ENCODE measurements at places on chromosomes 2 and 18.

GRCh38 chr2:5057891-5058351, 634.3 kb upstream of the SOX11 start:
- no peak for DNase-seq

GRCh38 chr2:131044757-131045150, 48.5 kb downstream of the FAM168B start:
- DNase-seq: no peak

DNA sequence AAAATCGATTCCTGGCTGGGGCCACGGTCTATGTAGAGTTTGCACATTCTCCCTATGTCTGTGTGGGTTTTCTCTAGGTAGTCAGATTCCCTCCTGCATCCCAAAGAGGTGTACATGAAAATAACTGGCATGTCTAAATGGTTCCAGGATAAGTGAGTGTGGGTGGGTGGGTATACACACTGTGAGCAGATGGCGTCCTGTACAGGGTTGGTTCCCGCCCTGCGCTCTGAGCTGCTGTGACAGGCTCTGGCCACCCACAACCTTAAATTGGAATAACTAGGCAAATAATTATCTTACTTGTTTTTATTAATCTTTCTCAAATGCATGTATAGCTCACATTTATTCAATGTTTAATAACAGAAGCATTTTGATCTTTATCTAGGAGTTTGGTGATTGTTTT, 16.3 kb downstream of the THOC1 start:
- DNase-seq: no peak

DNA sequence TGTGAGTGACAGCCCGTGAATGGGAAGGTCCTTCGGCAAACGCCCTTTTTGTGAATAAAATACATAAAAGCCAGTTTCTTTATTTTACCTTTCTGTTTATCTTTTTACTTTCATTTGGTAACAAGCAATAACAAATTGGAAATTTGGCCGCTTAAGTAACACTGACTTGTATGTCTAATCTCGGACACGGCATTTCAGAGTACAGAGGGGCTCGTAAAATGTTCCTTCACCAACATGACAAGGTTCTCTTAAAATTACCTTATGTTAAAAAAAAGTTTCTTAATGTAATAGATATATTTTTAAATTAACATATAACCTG, 558 bp upstream of the NEMP2 start:
- DNase-seq: no peak

DNA sequence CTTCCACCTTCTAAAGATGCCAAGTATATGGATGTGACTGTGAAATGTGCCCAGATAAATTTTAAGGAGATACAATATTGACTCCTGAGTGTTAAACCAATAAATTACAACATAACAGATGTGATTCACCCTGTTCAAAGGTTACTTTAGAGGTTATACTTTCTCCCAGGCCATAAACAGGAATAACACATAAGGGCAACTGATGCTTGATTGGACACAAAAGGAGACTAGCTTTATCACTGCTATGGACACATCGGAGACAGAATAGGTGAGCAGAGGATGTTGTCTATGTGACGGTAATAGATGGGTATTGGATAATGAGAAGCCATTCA, 31.9 kb upstream of the SLC25A52 start:
- DNase-seq: no peak
